ENCODE measurements at places on chromosomes 3 and 15.

DNA sequence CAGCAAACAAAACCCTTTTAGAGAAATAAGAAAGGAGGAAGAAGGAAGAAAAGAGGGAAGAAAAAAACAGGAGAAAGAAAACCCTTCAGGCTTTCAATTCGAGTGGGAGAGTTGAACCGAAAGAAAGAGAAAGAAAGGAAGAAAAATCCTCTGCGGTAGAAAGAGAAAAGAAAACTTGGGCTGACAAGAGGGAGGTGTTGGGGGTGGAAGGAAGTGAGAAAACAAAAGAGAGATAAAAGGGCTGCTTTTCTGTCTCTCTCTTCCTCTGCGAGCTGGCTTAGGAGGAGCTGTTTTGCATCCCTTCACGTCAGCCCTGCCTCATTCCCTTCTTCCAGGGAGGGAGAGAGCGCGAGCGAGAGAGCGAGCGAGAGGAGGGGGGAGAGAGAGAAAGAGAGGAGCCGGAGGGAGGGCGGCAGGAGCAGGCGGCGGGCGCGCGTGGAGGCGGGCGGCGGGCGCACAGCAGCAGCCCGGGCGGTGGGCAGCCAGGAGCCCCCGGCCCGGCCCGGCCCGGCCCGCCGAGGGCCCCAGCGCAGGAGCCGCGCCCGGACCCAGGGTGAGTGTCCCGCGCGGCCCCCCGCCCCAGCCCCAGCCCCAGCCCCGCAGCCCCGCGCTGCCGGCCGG lies at the start of gene ZNF710:
ZNF710 (plus strand) TSS at position 263 of the 621 bp plus-strand sequence. CDS start 65,814 bp downstream, outside the sequence.
- DNase-seq = peak; percentile 89

- DNase-seq = no peak
Observed at GRCh38 chr15:48855501-48856440, 22.2 kb upstream of the EID1 start.

- no peak for DNase-seq
Observed at GRCh38 chr15:59594493-59594942, 17.1 kb upstream of the GCNT3 start.

- no peak for DNase-seq
Observed at GRCh38 chr3:157123621-157124020, 36.3 kb downstream of the CCNL1 start.

- DNase-seq = no peak
Observed at GRCh38 chr3:72489901-72490300, 358.3 kb downstream of the SHQ1 start.

DNA sequence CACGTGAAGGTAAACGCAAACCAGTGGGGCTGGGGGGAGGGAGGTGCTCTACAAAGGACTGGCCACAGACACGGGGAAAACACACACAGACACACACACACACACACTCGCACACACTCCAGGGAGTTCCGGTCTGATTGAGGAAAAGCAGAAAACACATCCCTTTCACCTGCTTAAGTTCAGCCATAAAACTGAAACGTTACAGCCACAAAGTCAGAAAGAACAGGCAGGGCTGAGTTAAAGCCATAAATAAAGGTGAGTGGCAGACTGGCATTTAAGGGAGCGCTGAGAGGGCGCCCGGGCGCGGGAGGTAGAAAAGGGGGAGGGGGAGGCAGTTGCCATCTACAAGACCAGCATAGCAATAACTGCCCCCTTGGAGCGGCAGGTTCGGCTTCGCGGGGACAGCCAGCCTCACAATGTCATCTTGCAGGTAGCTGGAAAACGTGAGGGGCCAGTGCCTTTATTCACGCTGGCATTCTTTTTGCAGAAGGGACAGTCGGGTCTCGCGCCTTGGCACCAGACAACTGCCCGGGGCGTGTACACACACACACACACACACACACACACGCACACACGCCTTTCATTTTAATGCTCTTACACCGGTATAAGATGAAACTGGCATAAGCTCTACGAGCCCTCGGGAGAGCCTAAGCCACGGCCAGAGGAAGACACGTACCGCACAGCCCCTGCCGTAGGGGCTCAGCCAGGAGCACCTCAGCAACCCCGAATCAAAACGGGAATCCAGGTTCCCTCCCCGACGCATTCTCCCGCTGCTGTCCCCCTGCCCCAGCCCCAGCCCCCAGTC lies 866 bp downstream of the TNIK start:
- peak; percentile 27 for DNase-seq

DNA sequence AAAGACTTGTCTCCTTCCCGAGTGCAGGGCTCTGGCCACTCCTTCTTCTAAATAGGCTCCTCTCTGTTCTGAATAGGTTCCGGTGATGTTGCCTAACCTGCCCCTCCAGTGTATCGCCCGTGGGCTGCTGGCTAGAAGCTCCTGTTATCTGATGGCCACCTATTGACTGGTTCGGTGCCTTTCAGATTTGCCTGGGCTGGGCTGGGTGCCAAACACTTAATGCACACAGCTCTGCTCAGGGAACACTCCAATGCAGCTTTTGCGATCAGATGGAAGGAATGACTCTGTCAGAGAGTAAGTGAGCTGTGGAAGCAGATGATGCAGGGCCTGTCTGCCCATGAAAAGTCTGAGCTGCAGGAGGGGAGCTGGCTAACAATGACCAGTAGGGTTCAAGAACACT lies 112.9 kb downstream of the CORO2B start:
- DNase-seq = no peak
